Left kidney (tissue), 8 donors: ENCODE measurements at places on chromosomes 13 and 19.

DNA sequence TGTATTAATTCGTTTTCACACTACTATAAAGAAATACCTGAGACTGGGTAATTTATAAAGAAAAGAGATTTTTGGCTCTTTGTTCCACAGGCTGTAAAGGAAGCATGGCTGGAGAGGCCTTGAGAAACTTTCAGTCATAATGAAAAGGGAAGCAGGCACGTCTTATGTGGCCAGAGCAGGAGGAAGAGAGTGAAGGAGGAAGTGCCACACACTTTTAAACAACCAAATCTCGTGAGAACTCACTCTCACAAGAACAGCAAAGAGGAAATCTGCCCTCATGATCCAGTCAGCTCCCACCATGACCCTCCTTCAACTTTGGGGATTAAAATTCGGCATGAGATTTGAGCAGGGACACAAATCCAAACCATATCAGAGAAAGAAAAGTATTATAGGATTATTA lies 1255.9 kb upstream of the MIR17HG start:
- DNase-seq, result no peak

GRCh38 chr13:66329988-66330451 lies 900.1 kb downstream of the PCDH9 start:
- no peak for DNase-seq

GRCh38 chr13:48542138-48542537 lies 9.3 kb upstream of the RCBTB2 start:
- no peak for DNase-seq

DNA sequence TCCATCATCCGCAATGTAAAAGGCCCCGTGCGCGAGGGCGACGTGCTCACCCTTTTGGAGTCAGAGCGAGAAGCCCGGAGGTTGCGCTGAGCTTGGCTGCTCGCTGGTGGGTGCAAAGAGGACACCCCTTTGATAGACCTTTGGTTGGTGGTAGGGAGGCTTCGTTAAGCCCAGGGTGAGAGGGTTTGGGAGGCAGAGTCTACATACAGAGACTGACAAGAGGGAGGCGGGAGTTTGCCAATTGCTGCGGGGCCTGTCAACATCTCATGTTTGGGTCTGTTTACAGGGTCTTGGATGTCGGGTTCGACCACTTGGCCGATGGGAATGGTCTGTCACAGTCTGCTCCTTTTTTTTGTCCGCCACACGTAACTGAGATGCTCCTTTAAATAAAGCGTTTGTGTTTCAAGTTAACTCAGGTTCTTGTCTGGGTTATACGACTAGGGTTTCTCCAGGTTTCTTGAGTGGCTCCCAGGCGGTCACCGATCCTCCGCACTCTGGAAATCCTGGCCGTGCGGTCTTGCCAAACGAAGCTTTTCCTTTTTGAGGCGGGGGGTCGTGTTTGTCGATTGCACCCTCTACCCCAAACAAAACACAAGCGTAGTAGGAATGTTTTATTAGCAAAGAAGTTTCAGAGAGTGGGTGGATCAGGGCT lies 816 bp downstream of the RPS28 start:
- DNase-seq, result no peak

DNA sequence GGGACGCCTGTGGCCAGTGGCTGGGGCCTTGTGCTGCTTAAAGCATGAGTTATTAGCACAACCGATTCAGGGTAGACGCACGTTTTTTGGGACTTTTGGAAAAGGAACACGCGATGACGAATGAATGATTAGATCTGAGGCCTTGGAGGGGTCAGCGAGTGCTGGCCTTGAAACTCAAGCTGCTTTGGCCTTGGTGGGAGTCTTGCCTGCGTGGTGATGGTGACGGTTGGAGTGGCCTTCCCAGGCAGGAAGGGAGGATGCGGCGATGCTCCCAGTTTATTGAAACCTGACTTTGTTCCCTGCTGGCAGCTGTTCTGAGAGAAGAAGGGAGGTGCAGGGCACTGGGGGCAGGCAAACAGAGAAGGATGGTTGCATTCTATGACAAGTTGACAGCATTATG lies 63.1 kb upstream of the RNF113B start:
- DNase-seq, result no peak

GRCh38 chr19:43781630-43782310 lies 997 bp upstream of the KCNN4 start:
- no peak for DNase-seq

- no peak for DNase-seq
Observed at GRCh38 chr13:75359266-75359665, 122.7 kb downstream of the TBC1D4 start.
